ENCODE measurements at places on chromosomes 11 and 22.

GRCh38 chr11:121337078-121337477, 44.5 kb downstream of the SC5D start:
- no peak for DNase-seq

- no peak for DNase-seq
Observed at GRCh38 chr11:123640029-123640428, 14.4 kb downstream of the SCN3B start.

DNA sequence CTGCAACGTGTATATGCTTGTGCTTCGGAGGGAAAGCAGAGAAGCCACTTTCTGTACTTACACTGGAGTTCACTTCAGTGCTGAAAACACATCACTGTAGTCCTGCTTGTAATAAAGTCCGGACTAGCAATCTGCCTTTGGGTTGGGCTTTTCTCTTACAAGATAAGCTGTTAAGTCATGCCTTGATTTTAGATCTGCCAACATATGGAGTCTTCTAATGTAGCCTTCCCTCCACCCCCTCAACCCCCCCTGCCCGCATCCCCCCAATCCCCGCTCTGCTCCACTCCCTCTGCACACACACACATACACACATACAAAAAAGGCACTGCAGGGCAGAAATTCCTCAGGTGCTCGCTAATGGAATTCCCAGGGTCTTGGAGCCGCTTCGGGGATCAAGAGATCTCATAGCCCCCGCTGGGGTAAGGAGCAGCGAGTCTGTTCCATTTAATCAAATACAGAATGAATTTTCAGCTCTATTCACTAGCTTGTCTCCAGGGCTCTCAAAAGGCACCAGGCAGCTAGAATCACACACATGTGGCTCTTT, 3.4 kb downstream of the CDON start:
- no peak for DNase-seq

DNA sequence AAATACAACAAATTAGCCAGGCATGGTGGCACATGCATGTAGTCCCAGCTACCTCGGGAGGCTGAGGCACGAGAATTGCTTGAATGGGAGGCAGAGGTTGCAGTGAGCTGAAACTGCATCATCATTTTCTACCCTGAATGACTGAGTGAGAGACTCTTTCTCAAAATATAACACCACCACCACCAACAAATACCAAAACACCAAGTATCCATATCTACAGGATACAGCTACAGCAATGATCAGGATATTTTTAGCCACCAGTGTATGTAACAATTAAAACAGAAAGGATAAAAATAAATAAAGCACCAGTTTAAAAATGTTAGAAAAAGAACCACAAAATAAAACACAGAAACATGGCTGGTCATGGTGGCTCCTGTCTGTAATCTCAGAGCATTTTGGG, 13.2 kb downstream of the A4GALT start:
- no peak for DNase-seq

DNA sequence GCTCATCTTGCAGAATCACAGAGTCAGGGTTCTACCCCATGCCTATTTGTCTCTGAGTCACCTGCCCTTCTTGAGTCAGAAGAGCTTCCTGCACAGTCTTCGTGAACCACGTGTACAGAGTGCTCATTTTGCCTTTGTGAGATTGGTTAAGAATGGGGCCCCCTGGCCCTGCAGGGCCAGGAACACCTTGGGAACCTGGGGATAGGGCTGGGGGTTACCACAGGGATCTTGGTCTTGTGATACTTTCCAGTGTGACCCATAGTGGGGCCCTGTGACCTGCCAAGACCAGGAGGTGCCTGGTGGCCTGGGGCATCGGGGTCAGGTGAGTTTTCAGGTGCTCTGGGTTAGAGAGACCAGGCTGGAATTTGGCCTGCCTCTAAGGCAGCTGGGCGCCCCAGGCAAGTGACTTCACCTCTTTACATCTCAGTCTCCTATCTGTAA, 9.4 kb downstream of the TMPRSS13 start:
- DNase-seq: no peak

- DNase-seq: no peak
Observed at GRCh38 chr11:63491240-63491587, 247 bp upstream of the PLAAT5 start.

GRCh38 chr11:8597182-8597581, 3.2 kb upstream of the STK33 start:
- DNase-seq: no peak

- no peak for DNase-seq
Observed at GRCh38 chr11:121652971-121653370, 200.2 kb upstream of the SORL1-AS1 start.

DNA sequence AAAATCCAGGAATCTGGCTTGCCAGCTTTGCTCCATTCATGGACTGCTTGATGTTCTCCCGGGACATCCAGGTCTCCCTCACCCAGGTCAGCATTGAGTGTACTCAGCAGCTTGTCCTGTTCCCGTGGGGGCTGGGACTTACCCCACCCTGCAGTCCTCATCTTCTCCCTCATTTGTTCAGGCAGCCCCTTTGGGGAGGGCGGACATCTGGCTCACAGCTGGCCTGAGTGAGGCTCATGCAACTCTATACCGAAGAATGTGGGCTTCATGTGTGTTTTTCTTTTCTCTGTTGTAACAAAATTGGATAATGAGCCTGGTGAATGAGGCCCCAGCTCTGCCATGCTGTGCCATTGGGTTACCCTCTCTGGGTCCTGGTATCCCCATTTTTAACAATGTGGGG, 227.7 kb upstream of the TENM4 start:
- no peak for DNase-seq

DNA sequence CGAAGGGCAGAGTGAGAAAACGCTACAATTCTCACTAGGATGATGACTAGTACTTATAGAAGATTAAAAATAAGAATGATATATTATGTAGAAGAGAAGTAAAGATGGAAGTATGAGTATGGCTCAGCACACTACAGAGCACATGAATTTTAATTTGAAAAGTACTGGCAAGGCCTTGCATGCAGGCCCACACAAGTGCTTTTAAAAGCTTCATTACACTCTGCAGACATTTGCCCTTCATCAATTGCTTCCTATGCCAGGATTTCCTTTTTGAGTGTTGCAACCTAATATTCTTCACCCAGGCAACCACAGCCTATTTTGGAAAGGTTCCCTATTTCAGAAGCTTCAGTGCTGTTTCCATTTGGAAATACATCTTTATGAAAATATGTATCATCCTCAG, 81.1 kb downstream of the LARGE2 start:
- no peak for DNase-seq

- no peak for DNase-seq
Observed at GRCh38 chr22:39482768-39483167, 19.3 kb upstream of the MIEF1 start.

- DNase-seq: no peak
Observed at GRCh38 chr11:72439455-72439854, 5.1 kb upstream of the CLPB start.

DNA sequence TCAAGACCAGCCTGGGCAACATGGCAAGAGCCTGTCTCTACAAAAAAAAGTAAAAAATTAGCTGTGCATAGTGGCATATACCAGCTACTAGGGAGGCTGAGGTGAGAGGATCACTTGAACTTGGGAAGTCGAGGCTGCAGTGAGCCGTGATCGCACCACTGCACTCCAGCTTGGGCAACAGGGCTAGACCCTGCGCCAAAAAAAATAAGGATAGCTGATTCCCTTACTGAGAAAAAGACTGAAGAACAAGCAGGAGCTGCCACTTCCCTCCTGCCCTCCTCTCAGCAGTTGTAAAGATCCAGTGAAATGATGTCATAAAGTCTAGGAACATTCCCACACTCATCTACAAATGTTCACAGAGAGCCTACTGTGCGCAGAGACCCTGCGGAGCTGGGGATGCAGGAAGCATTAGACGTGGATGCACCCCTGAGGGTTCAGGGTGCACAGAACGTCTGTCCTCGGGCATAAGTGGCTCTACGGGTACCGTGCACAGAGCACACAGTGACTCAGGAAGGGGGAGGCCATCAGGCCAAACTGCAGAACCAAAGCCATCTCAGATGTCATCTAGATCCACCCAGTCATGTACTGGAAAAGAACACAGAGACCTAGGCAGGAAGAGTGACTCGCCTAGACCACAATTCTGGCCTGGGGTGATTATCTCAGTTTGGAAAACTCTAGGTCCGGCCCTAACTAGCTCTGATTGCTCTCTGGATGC, 11.7 kb downstream of the SEC14L2 start:
- peak; percentile 35 for DNase-seq
